ENCODE measurements at places on chromosomes 2 and 18. TPM values are rescaled to one million over a fixed set of nuclear protein-coding genes. Genes with fewer than 3 reads are reported as not detected.
A peak's percentile ranks its signal among the peaks of the same experiment; 100 is the strongest.

GRCh38 chr2:218192902-218193430, 24.0 kb upstream of the ARPC2 start:
- H3K4me3 ChIP-seq: no peak overlapping the region
- no peaks in the 10 kb centered on the region for H3K4me1 ChIP-seq
- no peaks in the 10 kb centered on the region for H3K36me3 ChIP-seq
- H3K27ac ChIP-seq: no peak overlapping the region
- peaks cover under 1% of the 10 kb centered on the region for H3K27me3 ChIP-seq
- DNase-seq: no peak

- no peaks in the 10 kb centered on the region for H3K36me3 ChIP-seq
- no peak for DNase-seq
- no peak overlapping the region for H3K4me3 ChIP-seq
- H3K4me1 ChIP-seq: no peaks in the 10 kb centered on the region
- no peak overlapping the region for H3K27ac ChIP-seq
These were observed 1899.8 kb upstream of the PIK3C3 start for GRCh38 chr18:40055262-40055661.

The ACTG2 gene
- total RNA-seq: 0.42 TPM

- H3K4me3 ChIP-seq: no peak overlapping the region
- no peaks in the 10 kb centered on the region for H3K27me3 ChIP-seq
These were observed 129.7 kb upstream of the PARD3B start for GRCh38 chr2:204415406-204416181.

DNA sequence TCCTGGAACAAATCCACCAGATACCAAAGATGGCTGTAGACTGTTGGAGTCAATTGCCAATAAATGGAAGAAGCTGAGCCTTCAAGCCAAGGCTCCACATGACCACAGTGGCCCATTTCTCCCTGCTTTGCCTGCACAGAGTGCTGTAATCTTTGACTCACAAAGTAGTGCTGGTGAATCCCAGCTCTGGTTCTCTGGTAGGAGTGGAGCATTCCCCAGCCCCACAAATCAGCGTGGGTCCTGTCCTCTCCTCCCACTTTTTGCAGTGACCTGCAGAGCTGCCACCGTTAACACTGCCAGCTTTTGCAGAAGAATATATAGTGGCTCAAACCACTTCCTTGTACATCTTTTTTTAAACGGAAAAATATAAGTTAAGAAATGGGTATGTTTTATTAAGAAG, 93.9 kb downstream of the MGAT5 start:
- H3K4me3 ChIP-seq: no peak overlapping the region
- no peaks in the 10 kb centered on the region for H3K4me1 ChIP-seq
- no peaks in the 10 kb centered on the region for H3K27me3 ChIP-seq
- no peaks in the 10 kb centered on the region for H3K36me3 ChIP-seq
- no peak for DNase-seq

DNA sequence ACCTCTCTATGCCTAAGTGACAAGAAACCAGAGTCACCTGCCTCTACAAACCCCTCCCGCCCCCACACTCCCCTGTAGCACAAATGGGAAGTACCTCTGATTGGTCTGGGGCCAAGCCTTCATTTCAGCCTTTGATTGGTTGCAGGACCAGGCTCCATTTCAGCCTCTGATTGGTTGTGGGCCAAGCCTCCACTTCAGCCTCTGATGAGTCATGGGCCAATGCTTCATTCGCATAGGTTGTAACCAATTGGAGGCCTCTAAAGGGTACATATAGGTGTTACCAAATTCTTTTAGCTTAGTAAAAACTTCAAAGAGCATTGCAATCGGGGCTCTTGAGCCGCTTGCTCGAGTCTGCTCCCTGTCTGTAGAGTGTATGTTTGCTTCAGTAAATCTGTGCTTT, 25.0 kb downstream of the CCDC102B start:
- H3K27ac ChIP-seq: no peak overlapping the region
- H3K27me3 ChIP-seq: no peaks in the 10 kb centered on the region
- H3K36me3 ChIP-seq: no peaks in the 10 kb centered on the region
- H3K4me1 ChIP-seq: no peaks in the 10 kb centered on the region

- no peak overlapping the region for H3K4me3 ChIP-seq
- H3K27me3 ChIP-seq: no peaks in the 10 kb centered on the region
- no peaks in the 10 kb centered on the region for H3K36me3 ChIP-seq
- H3K4me1 ChIP-seq: no peaks in the 10 kb centered on the region
- DNase-seq: no peak
- H3K27ac ChIP-seq: no peak overlapping the region
These were observed 200.3 kb downstream of the SNTG2 start for GRCh38 chr2:1150724-1151511.

The KCNF1 gene
- total RNA-seq: 1.3 TPM

The AOX1 gene
- not detected for total RNA-seq

DNA sequence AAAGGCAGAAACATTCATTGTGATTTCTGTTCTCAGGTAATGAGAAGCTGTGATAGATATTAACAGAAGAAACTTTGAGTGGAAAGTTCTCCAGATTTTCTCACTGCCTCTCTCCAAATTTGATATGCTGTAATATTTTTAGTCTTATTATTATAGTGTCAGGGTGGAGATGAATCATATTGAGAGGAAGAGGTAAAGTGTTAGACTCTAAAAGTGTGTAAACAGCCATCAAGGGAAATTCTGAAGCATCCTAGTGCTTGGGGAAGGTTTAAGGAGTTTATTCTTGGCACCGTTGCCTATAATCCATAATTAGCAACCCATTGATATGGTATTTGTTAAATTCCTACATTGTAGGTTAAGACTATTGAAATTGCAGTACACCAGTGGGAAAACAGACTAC, 104.7 kb upstream of the NABP1 start:
- H3K27ac ChIP-seq: no peak overlapping the region
- DNase-seq: no peak
- peaks cover 14% of the 10 kb centered on the region for H3K4me1 ChIP-seq

The CHRNG gene
- total RNA-seq: not detected

The LRP1B gene
- 2.4 TPM for total RNA-seq

DNA sequence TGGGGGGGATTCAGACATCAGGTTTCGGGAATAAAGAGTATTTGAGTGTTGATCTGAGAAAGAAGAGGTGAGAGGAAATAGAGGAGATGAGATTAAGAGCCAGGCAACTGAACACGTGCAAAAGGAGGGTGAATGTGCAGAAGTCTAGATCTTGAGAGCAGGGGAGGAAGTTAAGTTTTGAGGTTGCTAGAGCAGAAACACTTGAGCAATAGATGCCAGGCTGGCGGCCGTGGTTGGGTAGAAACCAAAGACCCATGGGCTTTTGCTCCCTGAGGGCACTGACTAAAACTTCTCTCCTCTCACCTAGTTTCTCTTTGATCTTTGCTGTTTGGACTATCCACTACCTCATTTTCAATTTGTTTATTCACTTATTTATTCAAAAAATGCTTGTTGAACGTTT, 116.0 kb downstream of the CDC42EP3 start:
- no peaks in the 10 kb centered on the region for H3K4me1 ChIP-seq
- H3K27ac ChIP-seq: no peak overlapping the region
- no peaks in the 10 kb centered on the region for H3K36me3 ChIP-seq
- no peak for DNase-seq
- H3K4me3 ChIP-seq: no peak overlapping the region
- H3K27me3 ChIP-seq: no peaks in the 10 kb centered on the region

DNA sequence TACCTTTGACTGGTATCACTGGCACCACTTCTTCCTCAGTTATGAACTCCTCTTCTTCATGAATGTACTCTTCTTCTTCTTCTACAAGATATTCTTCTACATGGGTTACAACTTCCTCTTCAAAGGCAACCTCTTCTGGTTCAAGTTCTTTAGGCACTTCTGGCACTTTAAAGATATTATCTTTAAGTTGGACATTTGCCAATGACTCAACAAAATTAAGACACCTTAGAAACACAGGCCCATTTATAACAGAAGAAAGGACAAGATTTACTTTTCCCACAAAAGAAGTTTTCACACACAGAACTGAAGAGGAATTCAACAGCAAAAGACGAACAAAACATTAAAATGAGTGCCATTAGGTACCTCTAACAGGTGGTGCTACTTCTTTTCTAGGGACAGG, 127.3 kb downstream of the TTN start:
- DNase-seq: no peak
- no peaks in the 10 kb centered on the region for H3K4me1 ChIP-seq
- peak overlapping the region; percentile 75 for H3K27ac ChIP-seq
- H3K4me3 ChIP-seq: no peak overlapping the region
- H3K36me3 ChIP-seq: peaks cover 100% of the 10 kb centered on the region

GRCh38 chr2:177471990-177472389, 79.4 kb downstream of the AGPS start:
- H3K4me1 ChIP-seq: no peaks in the 10 kb centered on the region
- peaks cover 6% of the 10 kb centered on the region for H3K36me3 ChIP-seq
- H3K4me3 ChIP-seq: no peak overlapping the region
- DNase-seq: no peak

DNA sequence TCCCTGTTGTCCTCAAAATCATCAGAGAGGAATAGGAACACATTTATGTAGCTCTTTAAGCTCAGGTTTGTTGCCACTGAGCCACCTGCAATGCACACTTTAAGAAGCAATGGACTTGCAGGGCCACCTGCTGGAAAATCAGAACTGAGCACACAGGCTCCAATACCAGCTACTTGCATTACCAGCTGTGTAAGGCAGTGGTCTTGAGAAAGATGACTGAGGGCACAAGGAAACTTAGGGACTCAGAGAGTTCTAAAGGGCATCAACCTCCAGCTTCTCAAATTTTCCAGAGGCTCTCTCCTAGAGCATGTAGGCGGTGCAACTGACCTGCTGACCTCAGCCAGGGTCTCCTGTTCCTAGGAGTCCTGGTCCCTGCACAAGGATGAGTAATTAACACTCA, 2.5 kb upstream of the CNDP2 start:
- DNase-seq: peak; percentile 68
- no peaks in the 10 kb centered on the region for H3K27me3 ChIP-seq
- no peak overlapping the region for H3K27ac ChIP-seq
- peaks cover 5% of the 10 kb centered on the region for H3K4me1 ChIP-seq
- H3K4me3 ChIP-seq: no peak overlapping the region

DNA sequence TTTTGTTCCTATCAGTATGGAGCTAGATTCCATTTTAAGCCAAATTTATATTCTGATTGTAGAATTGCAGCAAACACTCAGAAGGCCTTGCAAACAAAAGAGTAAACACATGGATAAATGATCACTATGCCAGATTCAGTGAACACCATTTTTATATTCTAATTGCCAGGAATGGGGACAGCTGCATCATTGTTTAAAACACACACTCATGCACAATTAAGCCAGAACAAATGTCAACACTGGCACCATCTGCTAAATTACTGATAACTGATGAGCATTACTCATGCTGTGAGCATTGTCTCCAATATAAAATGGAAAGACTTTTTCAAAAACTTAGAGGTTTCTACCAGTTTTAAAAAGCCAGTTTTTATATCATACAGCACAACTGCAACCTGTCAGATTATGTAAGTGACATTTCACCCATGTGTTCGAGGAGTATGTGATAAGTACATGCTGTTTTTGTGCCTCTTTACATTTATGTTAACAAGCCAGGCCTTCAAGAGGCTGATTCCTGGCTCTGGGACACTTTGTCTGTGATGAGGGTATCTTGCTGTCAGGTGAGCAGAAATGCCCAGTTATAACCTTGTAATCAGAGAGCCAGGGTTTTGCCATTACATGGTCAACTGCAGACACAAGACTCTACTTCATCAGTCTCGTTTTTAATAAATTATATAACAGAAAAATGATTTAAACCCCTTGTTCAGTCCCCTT, 4.4 kb upstream of the ST8SIA5 start:
- H3K36me3 ChIP-seq: no peaks in the 10 kb centered on the region
- DNase-seq: no peak
- peaks cover 8% of the 10 kb centered on the region for H3K4me1 ChIP-seq

DNA sequence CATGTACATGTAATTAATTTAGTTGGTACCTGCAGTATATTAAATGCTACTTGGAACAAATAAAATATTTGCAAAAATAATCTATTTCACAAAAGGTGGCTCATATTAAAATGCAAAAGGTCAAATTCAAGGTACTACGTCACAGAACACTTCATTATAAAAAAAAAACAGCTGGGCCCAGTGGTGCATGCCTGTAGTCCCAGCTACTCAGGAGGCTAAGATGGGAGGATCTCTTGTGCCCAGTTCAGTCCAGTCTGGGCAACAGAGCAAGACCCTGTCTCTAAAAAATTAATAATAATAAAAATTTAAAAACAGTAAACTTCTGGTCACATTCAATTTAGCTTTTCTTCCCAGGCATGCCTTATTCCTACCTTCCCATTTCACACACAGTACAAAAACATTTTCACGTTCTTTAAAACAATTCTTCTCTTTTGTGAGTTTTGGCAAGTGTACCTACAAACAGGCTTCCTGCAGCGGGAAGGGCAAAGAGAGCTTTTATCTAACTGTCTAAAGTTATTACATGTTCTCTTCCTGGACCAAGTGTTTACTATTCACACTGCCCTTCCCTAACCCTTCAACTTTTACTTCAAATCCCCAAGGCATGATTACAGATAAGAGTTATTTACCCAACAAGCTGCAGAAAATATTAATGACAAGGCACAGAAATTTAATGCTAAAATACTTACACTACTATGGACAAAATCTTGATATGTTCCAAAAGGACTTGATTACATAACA, 10.7 kb downstream of the BAZ2B start:
- no peaks in the 10 kb centered on the region for H3K27me3 ChIP-seq
- no peak overlapping the region for H3K4me3 ChIP-seq
- no peaks in the 10 kb centered on the region for H3K36me3 ChIP-seq

- no peaks in the 10 kb centered on the region for H3K27me3 ChIP-seq
- H3K4me1 ChIP-seq: no peaks in the 10 kb centered on the region
- H3K4me3 ChIP-seq: no peak overlapping the region
- H3K27ac ChIP-seq: no peak overlapping the region
- no peaks in the 10 kb centered on the region for H3K36me3 ChIP-seq
These were observed 18.9 kb downstream of the GALNT13 start for GRCh38 chr2:153890576-153890975.

GRCh38 chr2:236653863-236654262, 84.2 kb downstream of the ACKR3 start:
- DNase-seq: no peak
- H3K4me3 ChIP-seq: no peak overlapping the region
- H3K27ac ChIP-seq: no peak overlapping the region
- no peaks in the 10 kb centered on the region for H3K27me3 ChIP-seq
- H3K4me1 ChIP-seq: no peaks in the 10 kb centered on the region

The FBXO48 gene
- total RNA-seq: 0.46 TPM

- H3K4me3 ChIP-seq: no peak overlapping the region
- H3K36me3 ChIP-seq: no peaks in the 10 kb centered on the region
- no peak for DNase-seq
- H3K27ac ChIP-seq: no peak overlapping the region
- no peaks in the 10 kb centered on the region for H3K4me1 ChIP-seq
- no peaks in the 10 kb centered on the region for H3K27me3 ChIP-seq
These were observed 95.8 kb upstream of the TEX51 start for GRCh38 chr2:126802774-126803433.

The DNAH6 gene
- 0.18 TPM for total RNA-seq

- no peaks in the 10 kb centered on the region for H3K4me1 ChIP-seq
- H3K4me3 ChIP-seq: no peak overlapping the region
- no peak overlapping the region for H3K27ac ChIP-seq
- no peaks in the 10 kb centered on the region for H3K27me3 ChIP-seq
- DNase-seq: no peak
These were observed 129.4 kb upstream of the TPO start for GRCh38 chr2:1283871-1284270.

GRCh38 chr2:173137610-173138009, 62.0 kb downstream of the MAP3K20 start:
- H3K27ac ChIP-seq: no peak overlapping the region
- DNase-seq: no peak
- no peaks in the 10 kb centered on the region for H3K27me3 ChIP-seq
- no peaks in the 10 kb centered on the region for H3K36me3 ChIP-seq

GRCh38 chr2:48508461-48509124, 21.4 kb upstream of the STON1 start:
- peaks cover 11% of the 10 kb centered on the region for H3K4me1 ChIP-seq
- peaks cover 10% of the 10 kb centered on the region for H3K36me3 ChIP-seq

GRCh38 chr2:64488050-64488974, 34.4 kb downstream of the LGALSL start:
- no peak overlapping the region for H3K27ac ChIP-seq
- peaks cover 9% of the 10 kb centered on the region for H3K27me3 ChIP-seq
- H3K36me3 ChIP-seq: no peaks in the 10 kb centered on the region
- peak; percentile 71 for DNase-seq
- H3K4me1 ChIP-seq: no peaks in the 10 kb centered on the region
